Stimulated activated CD8-positive, alpha-beta memory T cell treated with anti-CD3 and anti-CD28 coated beads, Interleukin-7, amount 100 ng/mL, for 4 hours (primary cell): ENCODE measurements at places on chromosomes 4 and X.

DNA sequence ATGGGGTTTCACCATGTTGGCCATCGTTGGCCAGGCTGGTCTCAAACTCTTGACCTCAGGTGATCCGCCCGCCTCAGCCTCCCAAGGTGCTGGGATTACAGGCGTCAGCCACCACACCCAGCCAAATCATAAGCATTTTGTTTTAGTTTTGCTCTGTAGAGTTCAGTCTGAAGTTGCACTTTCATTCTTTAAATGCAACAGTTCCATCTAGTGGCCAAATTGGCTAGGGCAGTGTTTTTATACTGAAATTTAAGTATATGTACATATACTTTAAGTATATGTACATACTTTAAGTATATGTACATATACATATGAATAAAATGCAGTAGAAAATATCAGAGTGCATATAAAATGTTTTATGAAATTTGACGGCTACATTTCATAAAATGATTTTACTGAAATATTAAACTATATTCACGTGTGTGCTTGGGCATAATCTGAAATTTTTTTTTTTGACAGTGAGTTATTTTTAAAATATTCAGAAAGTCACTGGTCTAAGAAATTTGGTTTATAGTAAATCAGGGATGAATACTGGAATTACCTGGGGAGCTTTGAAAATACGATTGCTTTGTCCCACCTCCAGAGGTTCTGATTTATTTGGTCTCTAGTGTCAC, 145.5 kb downstream of the NWD2 start:
- no peak for DNase-seq

- DNase-seq = no peak
These were observed 84.4 kb upstream of the PHOX2B start for GRCh38 chr4:41832961-41833360.

DNA sequence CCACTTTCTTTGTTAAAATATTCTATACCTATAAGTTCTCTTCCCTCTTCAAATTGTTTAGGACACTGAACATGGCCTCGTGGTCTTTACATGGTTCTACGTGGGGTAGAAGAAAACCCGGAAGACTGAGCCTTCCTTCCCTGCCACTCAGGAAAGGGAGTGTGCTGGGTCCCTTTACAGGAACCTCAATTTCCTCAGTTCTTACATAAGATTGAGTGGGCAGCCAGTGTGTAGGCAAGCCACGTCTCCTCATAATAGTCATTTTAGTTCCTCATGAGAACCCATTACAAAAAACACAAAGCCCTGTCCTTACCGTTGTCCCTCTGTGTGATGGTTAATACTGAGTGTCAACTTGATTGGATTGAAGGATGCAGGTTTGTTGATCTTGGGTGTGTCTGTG, 28.7 kb upstream of the SMIM10L2A start:
- no peak for DNase-seq

- DNase-seq = no peak
These were observed 30.1 kb upstream of the SCOC start for GRCh38 chr4:140343303-140343702.

- no peak for DNase-seq
These were observed 41.8 kb downstream of the INTS12 start for GRCh38 chr4:105666693-105667092.

GRCh38 chr4:185504098-185505047, 30.9 kb downstream of the PDLIM3 start:
- DNase-seq = no peak

DNA sequence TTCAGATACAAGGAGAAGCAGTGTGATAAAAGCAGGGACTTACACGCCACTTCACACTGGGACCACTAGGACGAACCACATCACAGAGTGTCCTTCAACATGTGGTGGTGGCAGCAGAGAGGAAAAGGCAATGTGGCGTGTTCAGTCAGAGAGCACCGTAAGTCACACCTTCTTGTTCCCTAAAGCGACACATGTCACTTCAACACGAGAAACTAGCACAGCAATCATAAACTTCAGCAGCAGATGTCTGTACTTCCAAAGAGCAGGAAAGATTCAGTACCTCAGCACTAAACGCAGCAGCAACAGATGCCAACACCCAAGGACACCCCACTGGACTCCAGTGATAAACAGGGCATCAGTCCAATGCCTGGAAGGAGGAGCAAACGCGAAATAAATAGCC, 96.7 kb downstream of the AREG start:
- no peak for DNase-seq

DNA sequence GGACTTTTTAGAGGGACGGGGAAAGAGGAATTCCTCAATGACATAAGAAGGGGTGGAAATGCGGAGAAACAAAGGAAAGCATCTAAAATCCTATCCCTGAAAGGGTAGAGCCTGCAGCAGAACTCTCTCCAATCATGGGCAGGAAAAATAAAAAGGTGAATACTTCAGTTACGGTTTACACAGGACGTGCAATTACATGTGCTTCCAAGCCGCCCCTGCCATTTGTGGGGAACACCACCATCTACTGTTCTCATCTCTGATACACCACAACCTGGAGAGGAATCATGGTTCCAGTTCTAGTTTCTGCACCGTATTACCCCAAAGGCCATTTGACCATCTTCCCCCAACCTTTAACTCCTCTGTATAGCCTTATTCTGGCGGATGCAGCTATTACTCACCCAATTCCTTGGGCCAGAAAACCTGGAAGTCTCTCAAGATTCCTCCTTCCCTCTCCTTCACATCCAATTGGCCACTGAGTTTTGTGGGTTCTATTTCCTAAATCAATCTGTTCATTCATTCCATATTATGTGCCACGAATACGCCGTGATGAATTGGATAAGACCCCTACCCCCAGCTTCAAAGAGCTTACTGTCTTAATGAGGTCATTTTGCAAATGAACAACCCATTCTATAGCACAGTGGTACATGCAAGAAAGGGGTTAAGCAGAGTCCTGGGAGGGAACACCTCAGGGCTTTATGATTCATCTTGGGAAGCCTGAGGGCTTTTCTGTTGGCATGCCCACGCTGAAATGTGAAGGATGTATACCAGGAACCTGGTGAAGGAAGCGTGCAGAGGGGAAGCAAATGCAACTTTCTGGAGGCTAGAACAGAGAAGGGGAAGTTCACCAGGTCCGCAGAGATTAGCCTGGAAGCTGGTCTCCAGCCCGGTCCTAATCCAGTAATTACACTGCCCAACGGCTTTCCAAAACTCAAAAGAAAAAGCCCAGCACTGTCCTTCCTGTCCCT, 1.4 kb upstream of the MSL3 start:
- DNase-seq = no peak

- DNase-seq = no peak
These were observed 8.6 kb downstream of the KLF3 start for GRCh38 chr4:38672397-38673129.

DNA sequence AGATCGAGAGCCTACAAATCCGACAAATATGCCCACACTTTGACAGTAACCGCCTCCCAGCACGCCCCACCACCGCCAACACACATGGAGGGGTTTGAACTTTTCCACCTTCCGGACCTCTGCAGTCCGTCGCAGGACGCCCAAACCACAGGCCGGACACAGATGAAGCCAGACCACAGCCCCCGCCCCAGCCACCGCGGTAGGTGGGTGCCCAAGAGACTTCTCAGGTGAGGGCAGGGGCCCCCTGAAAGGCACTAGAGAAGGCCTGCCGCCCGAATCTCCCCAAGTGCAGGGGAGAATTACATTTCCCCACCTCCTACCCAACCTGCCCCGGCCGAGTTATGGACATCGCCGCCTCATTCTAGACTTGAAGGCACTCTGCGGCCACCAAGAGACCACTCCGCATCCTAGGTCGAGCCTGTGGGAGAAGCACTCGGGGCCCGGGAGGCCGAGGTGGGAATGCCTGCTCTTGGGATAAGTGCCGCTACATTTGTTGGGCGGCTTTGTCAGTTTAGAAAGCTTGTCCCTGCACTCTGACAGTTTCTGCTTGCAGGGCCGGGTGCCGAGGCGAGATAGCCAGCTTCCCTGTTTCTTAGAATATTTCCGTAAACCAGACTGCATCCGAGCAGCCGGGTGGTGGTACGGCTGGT, 21.5 kb downstream of the HAND2 start:
- DNase-seq = no peak

DNA sequence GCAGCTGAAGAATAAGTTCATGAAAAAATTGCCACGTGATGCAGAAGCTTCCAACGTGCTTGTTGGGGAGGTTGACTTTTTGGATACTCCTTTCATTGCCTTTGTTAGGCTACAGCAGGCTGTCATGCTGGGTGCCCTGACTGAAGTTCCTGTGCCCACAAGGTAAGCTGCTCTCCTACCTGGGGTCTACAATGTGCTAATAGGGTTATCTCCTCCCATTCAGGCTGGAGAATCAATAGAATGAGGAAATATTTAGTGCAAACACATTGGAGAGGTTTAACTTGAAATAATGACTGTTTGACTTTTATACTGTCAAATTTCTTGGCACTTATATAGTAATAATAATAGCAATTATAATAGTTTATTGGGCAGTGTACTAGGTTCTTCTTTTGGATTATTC, 101.8 kb downstream of the SLC4A4 start:
- no peak for DNase-seq
